Uterus (tissue), 4 donors: ENCODE measurements at places on chromosomes 7 and 10. TPM values are rescaled to one million over a fixed set of nuclear protein-coding genes. Genes with fewer than 3 reads are reported as not detected.

The CTAGE4 gene
- total RNA-seq: not detected

The VSTM2A gene
- total RNA-seq: not detected

The MBL2 gene
- not detected for total RNA-seq

- no peak for DNase-seq
Measured at GRCh38 chr10:69780077-69780476, 21.6 kb upstream of the COL13A1 start.

DNA sequence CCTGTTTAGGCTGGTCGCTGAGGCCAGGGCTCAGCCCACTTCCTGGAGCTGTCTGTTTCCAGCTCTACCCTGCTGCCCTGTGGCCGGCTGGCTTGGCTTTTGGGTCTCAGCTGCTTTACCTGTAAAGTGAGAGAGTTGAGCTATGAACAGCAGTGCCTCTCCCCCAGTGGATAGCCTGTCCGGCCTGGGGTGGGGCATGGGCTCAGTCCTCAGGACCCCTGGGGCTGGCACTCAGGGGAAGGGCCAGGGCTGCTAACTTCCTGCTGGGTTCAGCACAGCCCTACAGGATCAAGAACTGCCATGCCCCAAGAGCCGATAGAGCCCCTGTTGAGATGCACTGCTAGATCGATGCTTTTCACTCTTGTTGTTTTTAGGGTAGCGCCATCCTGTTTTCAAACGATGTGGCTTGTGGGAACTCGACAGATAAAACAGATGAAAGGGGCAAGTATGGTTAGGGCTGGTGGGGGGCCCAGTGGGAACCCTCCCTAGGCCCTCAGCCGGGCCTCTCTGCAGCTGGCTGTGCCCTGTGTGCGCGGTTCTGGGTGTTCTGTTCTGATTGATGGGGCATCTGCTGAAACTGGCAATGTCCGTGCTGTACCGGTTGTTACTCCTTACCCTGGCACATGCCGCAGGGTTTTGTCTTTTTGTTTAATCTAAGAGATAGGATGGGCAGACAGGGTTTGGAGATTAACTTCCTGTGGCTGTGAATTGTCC, 10.0 kb upstream of the SFRP5 start:
- DNase-seq: no peak
